Activated naive CD8-positive, alpha-beta T cell treated with anti-CD3 and anti-CD28 coated beads for 36 hours (primary cell): ENCODE measurements at places on chromosomes 1 and 21. TPM values are rescaled to one million over a fixed set of nuclear protein-coding genes. Genes with fewer than 3 reads are reported as not detected.

DNA sequence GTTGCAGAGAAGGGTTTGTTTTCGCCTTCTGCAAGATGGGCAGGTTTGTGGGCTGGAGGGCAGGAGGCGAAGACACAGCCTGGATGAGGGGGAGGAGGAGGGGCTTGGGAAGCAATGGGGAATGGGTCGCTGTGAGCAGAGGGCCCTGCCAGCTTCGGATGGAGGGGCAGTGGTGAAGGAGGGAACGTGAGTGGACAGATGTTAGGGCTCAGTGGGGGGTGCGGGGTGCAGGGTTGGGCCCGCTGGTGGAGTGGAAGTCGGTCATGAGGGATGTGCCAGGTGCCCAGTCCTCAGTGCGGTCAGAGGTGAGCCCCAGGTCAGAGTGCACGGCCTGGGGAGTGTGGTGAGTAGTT, 55.5 kb upstream of the ABCG1 start:
- DNase-seq = no peak

- DNase-seq = no peak
Measured at GRCh38 chr1:235069577-235070563, 58.8 kb downstream of the TOMM20 start.

DNA sequence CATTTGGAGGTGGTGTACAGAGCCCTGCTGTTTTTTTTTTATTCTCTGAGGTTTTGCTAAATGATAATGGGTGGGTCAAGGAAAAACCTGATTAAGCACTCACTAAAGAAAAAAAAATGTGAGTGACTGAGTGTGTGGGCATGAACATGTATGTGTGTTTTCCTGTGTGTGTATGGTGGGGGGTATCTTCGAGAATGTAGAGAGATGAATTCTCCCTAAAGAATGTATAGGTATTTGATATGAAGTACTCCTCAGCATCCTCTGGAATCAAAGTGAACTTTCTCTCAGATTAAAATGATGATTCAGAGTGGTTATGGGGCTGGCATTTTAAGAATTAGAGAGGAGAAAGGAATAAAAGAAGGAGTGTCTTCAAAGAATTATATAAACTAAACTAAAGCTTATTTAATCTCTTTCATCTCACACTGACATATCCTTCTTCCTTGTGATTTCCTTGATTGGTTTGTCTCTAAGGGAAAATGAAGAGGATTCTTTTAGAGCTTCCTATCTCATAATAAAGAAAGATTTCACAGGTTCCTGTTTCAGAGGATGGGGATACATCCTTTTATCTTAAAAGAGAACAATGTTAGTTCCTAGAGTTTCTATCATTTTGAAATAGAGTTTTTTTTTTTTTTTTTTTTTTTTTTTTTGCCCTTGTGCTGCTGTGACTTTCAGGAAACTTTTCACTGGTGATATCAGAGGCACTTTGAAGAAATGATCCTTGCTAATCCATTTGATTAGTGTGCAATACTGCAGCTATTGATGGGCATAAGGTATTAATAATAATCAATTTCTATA, 23.9 kb downstream of the S1PR1 start:
- no peak for DNase-seq

DNA sequence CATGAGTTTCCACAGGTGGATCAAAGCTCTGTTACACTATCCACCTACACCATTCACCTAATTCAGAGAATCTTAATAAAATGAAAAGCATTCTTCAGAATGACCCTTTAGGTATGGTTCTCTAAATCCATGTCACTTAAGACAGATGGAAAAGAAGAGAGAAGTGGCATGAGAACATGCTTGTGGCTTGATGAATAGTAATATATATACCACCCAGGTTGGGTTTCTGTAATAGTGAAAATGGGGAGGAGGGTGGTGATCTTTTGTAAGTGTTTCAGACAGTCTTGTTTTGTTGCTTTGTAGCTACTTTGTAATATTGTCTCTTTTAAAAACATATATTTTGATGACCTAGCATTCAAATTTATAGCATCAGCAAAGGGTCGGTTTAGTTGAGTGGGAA, 469.8 kb downstream of the USP25 start:
- DNase-seq = no peak

DNA sequence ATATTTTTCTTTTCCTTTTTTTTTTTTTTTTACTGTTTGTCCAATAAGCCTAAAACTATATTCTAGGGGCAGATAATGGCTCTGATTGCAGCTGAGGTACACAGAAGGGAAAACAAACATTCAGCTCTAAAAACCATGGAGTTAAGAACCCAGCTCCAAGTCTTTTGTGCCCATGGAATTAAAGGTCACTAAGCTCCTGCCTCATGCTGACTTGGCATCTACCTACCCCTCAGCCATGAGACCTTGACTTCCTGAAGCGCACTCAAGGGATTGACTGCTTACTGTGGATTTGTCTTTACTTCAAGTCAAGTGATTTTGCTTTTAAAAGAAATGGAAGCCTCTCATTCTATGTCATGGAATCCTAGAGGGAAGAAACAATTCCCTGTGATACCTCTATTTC, 192.3 kb downstream of the AMY1C start:
- DNase-seq = no peak

GRCh38 chr1:156992215-156992614, 53.3 kb downstream of the ARHGEF11 start:
- DNase-seq = no peak

DNA sequence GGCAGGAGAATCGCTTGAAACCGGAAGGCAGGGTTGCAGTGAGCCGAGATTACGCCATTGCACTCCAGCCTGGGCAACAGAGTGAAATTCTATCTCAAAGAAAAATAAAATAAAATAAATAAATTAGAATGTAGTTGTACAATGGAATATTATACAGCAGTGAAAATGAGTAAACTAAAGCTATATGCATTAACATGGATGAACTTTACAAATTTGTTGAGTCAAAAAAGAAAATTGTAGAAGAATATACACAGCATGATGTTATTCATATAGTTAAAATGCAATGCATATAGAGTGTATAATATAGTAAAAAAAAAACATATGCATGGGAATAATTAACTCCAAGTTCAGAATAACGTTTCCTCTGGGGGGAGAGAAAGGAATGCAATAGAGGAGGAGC, 11.0 kb upstream of the NAV1 start:
- no peak for DNase-seq

- DNase-seq = no peak
Measured at GRCh38 chr21:43797415-43797814, 8.0 kb downstream of the RRP1 start.

DNA sequence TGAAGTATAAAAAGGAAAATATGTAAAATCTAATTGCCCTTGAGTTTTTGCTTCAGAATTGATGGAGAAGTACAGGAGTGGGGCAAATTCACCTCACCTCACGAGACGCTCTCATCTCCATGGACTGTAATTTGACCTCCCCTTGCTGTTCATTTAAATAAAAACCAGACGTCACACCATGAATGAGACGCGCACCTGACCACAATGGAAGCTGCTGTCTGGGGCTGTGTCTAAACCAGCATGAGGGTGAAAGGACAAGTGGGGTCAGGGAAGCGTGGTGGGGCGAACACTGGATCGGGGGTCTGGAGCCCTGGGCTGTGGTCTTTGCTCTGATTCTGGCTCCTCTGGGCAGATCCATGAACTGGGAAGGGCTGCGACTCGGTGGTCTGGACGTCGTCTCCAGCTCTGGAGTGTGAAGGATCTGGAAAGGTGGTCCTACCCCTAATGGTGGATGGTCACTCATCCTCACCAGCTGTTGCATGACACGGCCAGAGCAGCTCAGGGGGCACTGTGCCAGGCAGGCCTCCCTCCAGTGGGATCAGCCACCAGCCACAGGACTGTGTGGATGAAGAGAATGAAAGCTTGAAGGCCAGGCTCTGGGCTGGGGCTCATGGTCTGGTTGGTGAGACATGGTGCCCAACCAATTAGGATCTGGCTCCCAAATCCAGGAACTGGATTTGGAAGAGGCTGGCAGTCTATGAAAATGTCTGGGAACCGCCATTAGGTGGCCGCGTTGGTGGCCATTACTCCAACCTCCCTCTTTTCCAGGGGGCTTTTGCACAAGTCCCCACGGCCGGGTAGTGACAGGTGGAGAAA, 728.6 kb downstream of the PTPRU start:
- DNase-seq = no peak

DNA sequence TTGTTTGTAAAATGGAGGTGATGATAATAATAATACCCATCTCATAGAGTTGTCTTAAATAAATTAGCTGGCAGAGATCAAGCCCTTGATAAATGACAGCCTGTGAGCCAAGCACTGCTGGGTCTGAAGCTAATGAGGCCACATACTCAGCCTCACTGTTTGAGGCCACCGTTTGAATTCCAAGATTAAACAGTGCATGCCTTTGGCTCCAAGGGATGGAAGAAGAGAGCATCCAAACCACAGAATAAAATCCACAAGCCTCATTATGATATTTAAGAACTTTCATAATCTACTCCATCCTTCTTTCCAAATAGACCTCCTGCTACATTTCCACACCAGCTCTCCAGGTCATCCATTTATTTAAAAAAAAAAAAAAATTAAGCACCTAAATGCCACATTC, 29.0 kb downstream of the TGFBR3 start:
- DNase-seq = no peak

GRCh38 chr21:28224191-28224726, 768.4 kb downstream of the LTN1 start:
- no peak for DNase-seq

DNA sequence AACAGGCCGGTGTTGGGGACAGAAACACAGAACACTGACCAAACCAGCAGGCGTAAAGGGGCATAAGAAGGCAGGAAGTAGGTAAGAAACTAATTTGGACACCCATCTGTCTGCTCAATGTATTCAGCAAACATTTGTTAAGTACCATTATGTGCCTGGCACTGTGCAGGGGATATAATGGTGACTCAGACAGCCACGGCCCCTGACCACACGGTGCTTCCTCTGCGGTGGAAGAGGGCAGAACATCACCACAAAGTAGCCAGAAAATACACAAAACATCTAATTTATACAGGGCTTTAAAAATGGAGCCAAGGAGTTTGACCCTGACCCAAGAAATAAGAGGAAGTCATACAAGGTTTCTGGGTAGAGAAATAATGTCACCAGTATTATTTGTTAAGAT, 12.9 kb downstream of the DNAJC11 start:
- no peak for DNase-seq

- no peak for DNase-seq
Measured at GRCh38 chr1:831522-831921, 92.2 kb upstream of the SAMD11 start.

GRCh38 chr1:151047591-151047924, at the start of gene C1orf56:
TSS of gene C1orf56 (plus strand) at chr1:151047751. CDS start at chr1:151047848, 97 bp downstream.
- DNase-seq = peak; percentile 69

GRCh38 chr1:88230126-88230525, 453.9 kb upstream of the PKN2 start:
- no peak for DNase-seq

GRCh38 chr1:248847956-248848561, 10.0 kb downstream of the ZNF672 start:
- DNase-seq = no peak

GRCh38 chr21:46128106-46128932, 27.1 kb downstream of the FTCD start:
- DNase-seq = no peak

DNA sequence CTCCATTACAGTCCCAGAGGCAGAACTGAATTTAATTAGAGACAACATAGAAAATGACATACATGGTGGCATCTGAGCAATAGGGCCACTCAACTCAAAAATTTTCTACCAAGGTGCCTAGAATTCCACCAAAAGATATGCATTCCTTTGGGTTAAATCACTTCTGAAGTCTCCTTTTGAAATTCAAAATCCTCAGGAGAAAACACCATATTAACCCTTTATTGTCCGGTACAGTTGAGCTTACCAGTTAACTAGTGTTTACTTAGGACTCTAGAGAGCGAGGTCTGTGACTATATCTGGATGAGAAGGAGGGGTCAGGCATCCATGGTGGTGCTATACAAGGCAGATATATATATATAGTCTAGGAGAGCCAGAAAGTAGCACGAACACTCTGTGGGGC, 355.6 kb upstream of the CAMK1G start:
- DNase-seq = no peak

- DNase-seq = no peak
Measured at GRCh38 chr1:85374160-85374559, 90.8 kb downstream of the DDAH1 start.

The FAM163A gene
- not detected for total RNA-seq

The IER5 gene
- 30.3 TPM for total RNA-seq

The OMA1 gene
- total RNA-seq = 13.1 TPM

The WASF2 gene
- 103 TPM for total RNA-seq

The OXCT2 gene
- 5.7 TPM for total RNA-seq

The SPRR1B gene
- total RNA-seq = not detected

The RGS8 gene
- total RNA-seq = not detected

The LCK gene
- 285 TPM for total RNA-seq

The NSUN4 gene
- 32.0 TPM for total RNA-seq

The LHX8 gene
- total RNA-seq = not detected

The PROK1 gene
- not detected for total RNA-seq

The ALDH4A1 gene
- 4.7 TPM for total RNA-seq

The CLCC1 gene
- 17.5 TPM for total RNA-seq

The MTF1 gene
- total RNA-seq = 31.4 TPM

The CYP4Z1 gene
- not detected for total RNA-seq
